ENCODE measurements at places on chromosomes 6 and 20.

- DNase-seq = no peak
Observed at GRCh38 chr6:351867-352289, 39.7 kb upstream of the IRF4 start.

DNA sequence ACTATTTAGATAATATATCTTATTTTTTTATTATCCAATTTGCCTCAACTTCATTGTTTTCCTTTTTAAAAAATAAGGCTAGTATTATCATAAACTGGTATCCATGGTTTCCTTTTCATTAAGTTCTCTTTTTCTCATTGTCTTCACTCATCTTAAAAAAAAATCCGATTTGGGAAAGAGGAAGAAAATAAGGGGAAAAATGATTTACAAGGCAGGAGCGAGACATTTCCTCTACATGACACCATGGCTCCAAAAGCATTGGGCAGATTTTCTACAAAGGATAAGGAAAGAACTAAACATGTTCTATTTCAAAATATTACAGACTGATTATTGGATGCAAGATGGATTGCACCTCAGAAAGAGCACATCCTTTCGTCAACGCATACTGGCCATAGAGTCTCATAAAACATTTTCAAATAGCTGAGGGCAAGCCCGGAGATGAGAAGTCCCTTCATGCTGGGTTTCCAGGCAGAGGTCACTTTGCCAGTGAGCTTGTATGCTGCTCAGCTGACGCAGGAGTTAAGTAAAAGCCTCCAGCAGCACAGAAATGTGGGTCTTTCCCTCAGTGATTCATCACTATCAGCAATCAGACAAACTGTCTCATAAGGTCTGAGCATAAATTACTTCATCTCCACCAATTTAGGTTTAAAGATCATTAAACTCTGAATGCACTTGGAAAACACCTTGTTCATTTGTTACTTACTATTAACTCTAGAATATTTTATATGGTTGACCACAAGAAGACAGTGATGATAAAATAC is 129.0 kb upstream of the TNFAIP3 start:
- DNase-seq = peak; percentile 86

GRCh38 chr20:32021091-32021490 is 10.9 kb downstream of the CCM2L start:
- DNase-seq = no peak

DNA sequence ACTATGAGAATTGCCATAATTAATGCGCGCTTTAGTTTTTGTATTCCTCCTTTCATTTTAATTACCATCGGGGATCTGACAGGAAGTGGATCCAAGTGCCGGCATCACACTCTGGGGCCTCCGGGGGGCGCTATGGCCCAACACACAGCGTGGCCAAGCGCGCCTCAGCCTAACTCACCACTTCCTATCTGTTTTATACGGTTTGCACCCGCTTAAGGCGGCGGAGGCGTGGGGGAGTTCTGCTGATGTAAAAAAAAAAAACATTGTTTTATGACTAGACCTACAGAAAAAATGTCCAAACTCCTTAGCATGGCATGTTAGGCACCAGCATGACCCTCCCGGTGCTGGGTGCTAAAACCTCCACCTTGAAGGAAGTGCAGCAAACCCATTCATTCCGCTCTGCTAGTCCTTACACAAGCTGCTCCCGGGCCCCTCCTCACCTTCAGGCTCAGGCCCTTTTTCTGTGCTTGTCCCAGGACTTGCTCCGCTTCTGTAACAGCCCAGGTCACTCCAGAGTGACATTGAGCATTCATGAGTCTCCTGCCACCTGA is 4.5 kb upstream of the EBF4 start:
- peak; percentile 36 for DNase-seq

DNA sequence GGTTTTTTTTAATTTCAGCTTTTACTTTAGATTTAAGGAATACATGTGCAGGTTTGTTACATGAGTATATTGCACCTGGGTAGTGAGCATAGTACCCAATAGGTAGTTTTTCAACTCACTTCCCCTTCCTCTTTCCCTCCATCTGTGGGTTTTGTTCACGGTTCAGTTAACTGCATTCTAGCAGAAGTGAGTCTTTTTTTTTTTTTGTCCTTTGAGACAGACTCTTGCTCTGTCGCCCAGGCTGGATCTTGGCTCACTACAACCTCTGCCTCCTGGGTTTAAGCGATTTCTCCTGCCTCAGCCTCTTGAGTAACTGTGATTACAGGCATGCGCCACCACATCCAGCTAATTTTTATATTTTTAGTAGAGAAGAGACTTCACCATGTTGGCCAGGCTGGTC is 8.7 kb downstream of the UBR2 start:
- DNase-seq = no peak

- DNase-seq = peak; percentile 37
Observed at GRCh38 chr6:26501482-26501986, 1.4 kb downstream of the BTN1A1 start.

DNA sequence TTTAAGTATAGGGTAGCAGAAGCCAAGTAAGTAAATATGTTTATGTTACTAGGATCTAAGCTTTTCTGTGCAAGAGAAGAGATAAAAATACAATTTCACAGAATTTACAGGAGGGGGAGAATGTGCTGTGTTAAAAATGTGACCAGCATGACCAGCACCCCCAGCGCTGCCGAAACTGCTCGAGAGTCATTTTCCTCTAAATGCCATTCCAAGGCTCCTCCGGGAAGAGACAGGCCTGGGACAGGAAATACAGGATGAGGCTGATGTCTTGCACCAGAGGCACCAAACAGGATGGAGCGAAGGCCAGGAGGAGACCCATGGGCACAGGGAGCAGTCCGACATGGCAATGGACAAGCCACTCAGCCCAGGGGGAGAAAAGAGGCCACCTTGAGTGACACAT is 21.1 kb downstream of the TAF4 start:
- peak; percentile 6 for DNase-seq

DNA sequence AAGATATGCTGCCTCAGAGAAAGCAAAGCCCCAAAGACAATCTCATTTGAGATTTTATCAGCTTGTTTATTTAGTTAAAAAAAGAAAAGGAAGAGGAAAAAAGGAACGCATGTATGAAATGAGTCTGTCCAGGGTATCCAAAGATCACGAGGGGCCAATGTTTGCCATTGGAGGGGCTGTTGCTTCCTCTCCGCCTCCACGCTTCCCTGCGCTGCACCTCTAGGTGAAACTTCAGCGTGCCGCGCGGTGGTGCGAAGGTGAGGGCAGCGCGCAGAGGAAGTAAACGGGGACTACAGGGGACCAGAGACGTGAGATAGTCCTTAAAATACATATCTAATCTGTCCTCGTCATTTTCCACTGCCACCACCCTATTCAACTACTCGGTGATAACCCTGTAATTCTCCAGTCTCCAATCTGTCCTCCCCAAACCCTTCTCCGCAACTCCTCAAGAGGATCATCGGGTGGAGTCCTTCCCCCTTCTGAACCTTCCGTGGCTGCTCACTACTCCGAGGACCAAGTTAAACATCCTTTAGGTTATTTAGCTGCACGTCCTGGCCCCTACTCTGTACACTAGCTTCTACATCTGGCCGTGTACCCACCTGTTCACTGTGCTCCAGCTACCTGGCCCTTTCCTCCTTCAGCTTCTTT is 1.1 kb upstream of the DCBLD1 start:
- DNase-seq = no peak

- DNase-seq = no peak
Observed at GRCh38 chr20:4673371-4674001, 48.2 kb upstream of the PRND start.

GRCh38 chr6:90045535-90045934 is 151.3 kb downstream of the GJA10 start:
- no peak for DNase-seq

- peak; percentile 5 for DNase-seq
Observed at GRCh38 chr6:156645097-156645496, 132.1 kb upstream of the ARID1B start.

DNA sequence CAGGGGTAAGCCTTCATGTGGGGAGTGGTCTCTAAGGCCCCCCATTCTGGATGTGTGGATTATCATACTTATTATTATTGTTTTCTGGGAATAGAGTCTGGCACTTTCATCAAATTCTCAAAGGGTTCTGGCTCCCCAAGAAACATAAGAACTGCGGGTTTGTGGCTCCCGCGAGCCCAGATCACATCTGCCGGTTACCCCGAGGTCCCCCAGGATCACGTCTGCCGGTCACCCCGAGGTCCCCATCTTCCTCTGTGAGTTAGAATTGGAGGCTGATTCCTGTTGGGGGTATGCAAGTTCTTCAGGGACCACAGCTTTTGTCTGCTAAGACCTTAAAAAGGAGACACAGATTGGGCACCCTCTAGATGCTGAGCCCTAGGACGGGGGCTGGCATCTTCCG is 116.7 kb upstream of the FRMD1 start:
- no peak for DNase-seq

DNA sequence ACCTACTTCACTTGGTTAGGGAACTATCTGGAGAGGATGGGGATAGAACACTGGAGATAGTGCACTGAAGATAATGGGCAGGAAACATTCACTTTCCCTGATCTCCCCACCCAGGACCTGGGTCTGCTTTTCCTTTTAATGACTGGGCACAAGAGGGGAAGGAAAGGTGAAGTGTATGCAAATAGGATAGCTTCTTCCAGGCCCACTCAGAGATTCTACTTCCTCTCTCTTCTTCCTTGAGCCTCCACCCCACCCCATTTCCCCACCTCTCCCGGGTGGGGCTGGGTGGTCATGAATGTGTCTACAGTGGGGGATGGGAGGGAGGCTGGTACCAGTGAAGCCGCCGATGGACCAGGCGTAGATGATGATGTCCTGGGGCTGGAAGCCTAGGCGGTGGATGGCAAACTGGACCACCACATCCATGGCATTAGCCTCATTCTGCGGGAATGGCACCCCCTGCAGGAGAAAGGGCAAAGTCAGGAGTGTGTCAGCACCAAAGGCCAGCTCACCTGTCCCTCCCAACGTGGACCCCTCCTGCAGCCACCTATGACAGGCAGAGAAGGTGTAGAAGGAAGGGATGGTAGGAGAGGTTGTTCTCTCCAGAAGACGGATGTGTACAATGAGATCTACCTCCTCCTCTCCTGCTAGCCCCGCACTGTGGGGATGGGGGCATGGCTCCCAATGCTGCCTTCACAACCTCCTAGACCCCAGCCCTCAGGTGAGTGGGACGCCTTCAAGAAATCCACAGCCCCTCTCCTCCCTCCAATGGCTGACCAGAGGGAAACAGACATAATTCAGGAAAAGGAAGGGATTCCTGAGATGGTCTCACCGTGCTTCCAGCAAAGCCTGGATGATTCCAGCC is 8.6 kb upstream of the LY6G5C start:
- DNase-seq = no peak

DNA sequence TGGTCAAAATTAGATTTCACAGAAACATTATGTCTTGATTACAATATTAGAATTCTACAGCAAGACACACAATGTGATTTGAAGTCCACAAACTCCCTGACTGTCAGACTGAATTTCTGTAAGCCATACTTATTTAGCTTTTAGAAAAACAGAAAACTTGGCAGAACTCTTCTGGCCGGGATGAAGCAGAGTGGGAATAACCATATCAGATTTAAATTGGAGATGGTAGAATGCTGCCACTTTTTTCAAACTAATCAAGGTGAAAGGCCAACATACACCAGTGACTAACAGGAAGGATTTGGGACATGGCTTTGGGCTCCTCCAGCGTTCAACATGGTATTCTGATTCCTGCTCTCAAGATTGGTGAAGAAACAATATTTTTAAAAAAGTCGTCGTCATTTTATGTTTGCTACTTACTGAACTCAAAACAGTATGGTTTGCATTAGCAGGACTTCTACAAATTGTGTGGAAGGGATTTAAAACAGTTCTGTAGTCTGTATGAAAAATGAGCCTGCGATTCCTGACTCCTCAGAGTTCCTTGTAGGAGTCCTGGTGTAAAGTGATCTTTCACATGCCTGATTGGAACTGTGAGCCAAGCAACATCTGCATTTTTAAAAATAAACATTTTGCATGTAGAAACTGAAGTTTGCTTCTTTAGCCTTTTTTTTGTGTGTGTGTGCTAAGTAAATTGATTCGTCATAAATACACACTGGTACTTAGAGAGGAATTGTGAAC is 297.9 kb upstream of the SOX4 start:
- DNase-seq = no peak

DNA sequence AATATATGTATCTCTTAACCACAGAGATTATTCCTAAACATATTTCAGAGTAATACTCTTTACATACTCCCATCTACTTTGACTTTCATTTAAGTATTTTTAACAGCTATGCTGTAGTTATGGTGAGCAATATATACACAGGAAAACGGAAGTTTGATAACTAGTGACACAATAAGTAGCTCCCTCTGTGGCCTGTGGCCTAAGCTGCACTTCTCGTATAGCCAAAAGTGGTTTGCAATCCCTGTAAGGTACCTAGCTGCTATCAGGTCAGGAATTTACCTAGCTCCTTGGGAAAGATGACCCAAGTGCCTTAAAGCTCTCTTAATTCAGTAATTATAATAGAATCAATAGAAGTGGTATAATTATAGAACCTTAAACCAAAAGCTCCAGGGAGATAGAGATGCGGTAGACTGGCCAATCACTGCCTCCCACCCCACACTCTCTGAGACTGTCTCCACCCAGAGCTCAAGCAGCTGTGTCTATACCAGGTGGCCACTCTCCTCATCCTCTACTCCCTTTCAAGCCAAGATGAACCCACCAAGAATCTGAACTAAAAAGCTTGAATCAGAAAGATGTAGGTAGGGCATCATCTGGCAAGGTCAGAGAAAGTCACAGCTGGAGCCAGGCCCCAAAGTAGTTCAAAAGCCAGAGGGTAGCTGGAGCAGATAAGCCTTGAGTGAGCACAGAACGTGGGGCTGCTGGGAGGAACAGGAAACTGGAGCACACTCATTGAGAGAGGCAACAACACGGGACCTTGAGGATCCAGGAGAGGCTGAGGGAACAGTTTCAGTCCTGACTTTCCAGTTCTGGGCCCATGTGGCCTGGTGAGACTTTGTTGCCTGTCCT is 84.9 kb upstream of the ASF1A start:
- no peak for DNase-seq

- peak; percentile 73 for DNase-seq
Observed at GRCh38 chr6:33885132-33886057, 81.6 kb upstream of the MLN start.

DNA sequence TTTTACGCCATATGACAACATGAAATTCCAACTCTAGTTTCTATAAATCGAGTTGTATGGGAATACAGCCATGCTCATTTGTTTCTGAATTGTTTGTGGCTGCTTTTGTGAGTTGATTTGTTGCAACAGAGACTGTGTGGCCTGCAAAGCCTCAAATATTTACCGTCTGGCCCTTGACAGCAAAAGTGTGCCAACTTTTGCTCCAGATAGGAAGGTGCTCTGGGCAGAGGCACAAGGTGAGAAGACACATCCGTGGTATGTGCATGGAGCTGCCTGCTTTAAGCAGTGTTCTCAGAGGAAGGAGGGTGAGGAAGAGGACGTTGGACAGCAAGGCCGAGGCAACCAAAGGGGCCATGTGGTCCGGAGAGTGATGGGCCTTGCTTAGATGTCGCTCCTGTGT is 57.4 kb downstream of the IYD start:
- DNase-seq = no peak

GRCh38 chr6:17101422-17102257 is at the start of gene STMND1:
Gene STMND1 (plus strand): TSS chr6:17102050. CDS start chr6:17102258, 208 bp downstream.
- DNase-seq = peak; percentile 36
